ENCODE measurements at places on chromosomes 3 and 15.

GRCh38 chr15:39391230-39391629, 189.6 kb upstream of the THBS1 start:
- DNase-seq, result peak; percentile 27

DNA sequence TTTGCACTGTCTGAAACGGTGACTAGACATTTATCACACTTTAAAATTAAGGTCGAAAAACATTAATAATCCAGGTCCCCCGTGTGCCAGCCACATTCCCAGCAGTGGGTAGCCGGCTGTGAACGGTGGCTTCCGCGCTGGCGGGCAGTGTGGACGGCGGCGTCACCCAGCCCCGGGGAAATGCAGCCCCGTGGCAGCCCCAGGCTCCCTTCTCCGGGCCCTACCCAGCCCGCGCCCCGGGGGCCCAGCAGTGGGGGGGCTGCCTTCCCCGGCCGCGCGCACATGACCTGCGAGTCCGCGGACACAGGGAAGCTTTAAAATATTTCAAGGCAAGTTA, 25.3 kb downstream of the GABRA5 start:
- no peak for DNase-seq

DNA sequence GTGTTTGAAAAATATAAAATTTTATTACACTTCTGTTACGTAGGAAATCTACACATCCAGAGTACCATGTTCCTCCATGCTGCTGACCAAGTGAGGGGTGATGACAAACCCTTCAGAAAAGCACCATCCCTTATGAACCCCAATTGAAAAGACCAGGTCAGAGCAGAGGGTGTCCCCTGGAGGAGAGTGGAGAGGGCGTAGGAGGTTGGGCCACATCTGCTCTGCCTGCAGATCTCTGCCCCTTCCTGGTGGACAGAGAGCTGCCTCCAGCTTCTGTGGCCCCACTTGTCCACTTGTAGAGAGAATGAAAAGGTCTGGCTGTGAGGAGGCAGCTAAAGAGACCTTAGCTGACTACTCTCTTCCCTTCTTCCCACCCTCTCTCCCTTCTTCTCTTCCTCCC, 55.5 kb downstream of the GLDN start:
- DNase-seq, result no peak

- peak; percentile 21 for DNase-seq
These were observed 15.1 kb upstream of the TCAIM start for GRCh38 chr3:44323341-44323955.

DNA sequence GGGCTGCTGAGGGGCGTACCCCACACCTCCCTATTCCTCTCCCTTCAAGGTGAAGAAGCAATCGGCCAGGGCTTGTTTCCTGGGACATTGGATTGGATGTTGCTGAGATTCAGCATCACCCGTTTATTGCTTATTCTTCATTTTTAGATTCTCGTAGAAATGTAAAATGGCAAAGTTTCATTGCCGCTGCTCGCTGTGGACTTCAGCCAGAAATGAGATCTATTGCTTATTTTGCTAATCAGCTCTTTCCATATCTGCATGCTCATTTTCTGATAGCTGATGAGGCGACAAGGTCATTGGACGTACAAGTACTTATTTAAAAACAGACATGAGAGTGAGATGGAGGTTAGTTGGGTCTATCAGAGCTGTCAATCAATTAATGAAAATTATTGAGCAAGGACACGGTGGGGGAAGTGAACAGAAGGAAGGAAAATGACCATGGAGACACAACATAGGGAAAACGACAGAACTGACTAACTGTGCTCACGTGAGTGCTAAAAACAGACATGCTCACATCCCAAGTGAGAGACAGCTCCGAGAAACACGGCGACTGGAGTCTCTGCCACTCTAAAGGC, 471.2 kb downstream of the NR2F2 start:
- no peak for DNase-seq

Measured in CD4-positive, alpha-beta T cell treated with Interleukin-15 for 1 hour (primary cell).